Stimulated activated CD4-positive, alpha-beta T cell treated with anti-CD3 and anti-CD28 coated beads, Interleukin-1b, Interleukin-23, amount 100 ng/mL, for 48 hours (primary cell): ENCODE measurements at places on chromosomes 7 and 10.

DNA sequence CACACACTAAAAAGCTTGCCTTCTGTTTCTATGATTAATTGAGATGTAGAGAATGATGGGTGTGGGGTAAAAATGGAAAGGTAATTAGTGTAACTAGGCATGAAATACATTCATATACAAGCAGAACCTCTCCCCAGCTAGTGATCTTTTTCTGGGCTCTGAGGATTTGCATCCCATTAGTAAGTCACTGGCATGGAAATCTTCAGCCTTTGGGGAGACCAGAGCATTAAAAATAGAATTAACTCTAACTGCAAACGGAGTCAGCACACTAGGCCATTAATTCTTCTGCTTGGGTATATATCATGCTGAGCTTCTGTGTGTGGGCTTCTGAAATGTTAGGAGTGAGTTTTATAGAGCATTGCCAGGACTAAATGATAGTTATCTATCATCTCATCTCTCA is 128.9 kb downstream of the HDAC9 start:
- no peak for DNase-seq

DNA sequence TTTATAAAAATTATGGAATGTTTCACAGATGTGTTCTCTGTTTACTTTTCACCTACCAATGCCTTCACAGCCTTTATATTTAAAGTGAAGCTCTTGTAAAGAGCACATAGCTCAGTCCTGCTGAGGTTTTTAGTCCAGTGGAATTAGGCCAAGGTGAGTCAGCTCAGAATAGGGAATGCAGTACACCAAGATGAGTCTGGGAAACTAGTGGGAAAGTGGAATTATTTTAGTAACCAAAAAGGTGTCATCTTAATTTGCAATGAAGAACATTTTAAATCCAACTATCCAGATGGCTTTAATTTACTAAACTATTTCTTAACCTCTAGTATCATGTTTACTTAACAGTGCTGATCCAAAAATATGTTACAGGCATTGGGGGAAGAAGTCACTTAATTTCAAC is 236.3 kb upstream of the CTBP2 start:
- DNase-seq = no peak

GRCh38 chr7:136664537-136664936 is 203.9 kb upstream of the CHRM2 start:
- no peak for DNase-seq

- no peak for DNase-seq
These were observed 31.3 kb downstream of the RNF216 start for GRCh38 chr7:5750031-5750653.

- DNase-seq = no peak
These were observed 92.9 kb upstream of the HDAC9 start for GRCh38 chr7:18402488-18403183.

DNA sequence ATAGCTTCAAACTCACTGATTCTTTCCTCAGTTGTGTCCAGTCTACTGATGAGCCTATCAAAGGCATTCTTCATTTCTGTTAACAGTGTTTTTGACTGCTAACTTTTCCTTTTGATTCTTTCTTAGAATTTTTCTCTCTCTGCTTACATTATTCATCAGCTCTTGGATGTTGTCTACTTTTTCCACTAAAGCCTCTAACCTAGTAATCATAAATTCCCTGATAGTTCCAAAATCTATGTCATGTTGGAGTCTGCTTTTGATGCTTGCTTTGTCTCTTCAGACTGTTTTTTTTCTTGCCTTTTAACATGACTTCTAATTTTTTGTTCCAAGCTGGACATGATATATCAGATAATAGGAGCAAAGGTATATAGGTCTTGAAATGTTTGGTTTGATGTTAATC is 78.0 kb downstream of the ADAM22 start:
- DNase-seq = no peak

GRCh38 chr7:127438836-127439235 is 46.3 kb upstream of the ZNF800 start:
- DNase-seq = no peak

GRCh38 chr7:151814400-151815009 is 62.4 kb downstream of the PRKAG2 start:
- no peak for DNase-seq

GRCh38 chr10:128220021-128220420 is 93.8 kb upstream of the MKI67 start:
- no peak for DNase-seq

DNA sequence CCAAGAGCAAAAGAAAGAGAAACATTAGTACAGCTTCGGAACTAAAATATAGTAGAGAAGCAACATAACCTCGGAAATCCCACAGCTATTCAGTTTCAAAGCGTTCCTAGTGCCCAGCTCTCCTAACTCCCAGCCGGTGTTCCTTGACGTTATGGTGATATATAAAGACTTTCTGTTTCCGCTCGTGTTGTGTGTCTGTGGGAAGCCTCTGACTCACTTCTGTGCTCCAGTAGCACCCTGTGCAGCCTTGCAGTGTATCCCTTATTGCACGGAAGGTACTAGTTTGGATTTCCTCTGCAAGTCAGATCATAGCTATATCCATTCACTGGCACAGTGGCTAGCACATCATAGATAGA is 535 bp downstream of the ASAH2B start:
- peak; percentile 31 for DNase-seq

GRCh38 chr10:69968830-69969229 is 83.8 kb upstream of the MACROH2A2 start:
- no peak for DNase-seq

GRCh38 chr7:26479581-26479980 is 187.9 kb downstream of the SNX10 start:
- no peak for DNase-seq

- peak; percentile 15 for DNase-seq
These were observed 21.7 kb upstream of the SMO start for GRCh38 chr7:129166745-129167144.

GRCh38 chr10:23994459-23995046 is 214.4 kb upstream of the KIAA1217 start:
- DNase-seq = peak; percentile 4

DNA sequence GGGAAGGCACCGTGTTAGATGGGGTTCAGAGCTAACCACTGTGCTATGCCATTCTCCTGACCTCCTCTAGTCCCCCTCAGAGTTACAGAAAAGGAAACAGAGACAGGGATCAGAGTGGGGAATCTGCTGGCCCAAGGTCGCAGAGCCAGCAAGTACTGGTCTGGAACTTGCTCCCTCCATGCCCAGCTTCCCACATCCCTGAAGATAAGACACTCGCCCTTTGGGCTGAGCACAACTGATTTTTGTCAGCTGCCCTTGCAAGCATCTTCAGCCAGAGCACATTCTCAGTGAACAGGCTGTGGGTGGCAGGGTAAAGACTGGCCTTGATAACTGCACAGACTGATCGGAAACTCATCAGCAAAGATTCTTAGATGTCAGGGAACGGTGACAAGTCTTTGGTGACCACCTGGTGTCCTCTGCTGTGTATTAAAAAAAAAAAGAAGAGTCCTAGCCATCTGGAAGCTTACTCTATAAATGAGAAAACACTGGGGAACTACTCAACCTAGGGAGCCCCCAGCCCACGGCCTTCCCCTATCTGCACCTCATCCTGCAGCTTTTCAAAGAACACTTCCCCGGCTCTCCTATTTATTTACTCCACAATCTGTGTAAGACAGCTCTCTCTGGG is 1.3 kb upstream of the SORBS1 start:
- DNase-seq = no peak

GRCh38 chr7:80277434-80278427 is 143.1 kb downstream of the GNAI1 start:
- no peak for DNase-seq

DNA sequence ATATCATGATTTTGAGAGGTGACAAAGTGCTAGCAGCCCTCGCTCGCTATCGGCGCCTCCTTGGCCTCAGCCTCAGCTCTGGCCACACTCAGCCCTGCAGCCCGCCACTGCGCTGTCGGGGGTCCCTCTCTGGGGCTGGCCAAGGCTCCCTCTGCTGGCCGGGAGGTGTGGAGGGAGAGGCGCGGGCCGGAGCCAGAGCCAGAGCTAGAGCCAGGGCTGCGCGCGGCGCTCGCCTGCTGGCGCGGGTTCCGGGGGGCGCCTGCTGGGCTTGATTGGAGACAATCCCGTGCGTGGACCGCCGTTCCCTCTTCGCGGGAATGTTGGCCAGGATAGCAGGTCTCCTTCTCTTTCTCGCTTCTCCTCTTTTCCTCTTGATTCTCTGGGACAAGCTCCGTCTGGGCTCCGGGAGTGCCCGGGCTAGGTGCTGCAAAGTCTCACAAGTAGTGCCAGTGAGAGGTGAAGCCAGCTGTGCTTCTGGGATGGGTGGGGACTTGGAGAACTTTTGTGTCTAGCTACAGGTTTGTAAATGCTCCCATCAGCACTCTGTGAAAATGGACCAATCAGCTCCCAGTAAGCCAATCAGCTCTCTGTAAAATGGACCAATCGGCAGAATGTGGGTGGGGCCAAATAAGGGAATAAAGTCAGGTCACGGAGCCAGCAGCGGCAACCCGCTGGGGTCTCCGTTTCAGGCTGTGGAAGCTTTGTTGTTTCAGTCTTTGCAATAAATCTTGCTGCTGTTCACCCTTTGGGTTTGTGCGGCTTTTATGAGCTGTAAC is 43.4 kb upstream of the ELMO1 start:
- DNase-seq = no peak

- no peak for DNase-seq
These were observed 256.4 kb upstream of the PHYHIPL start for GRCh38 chr10:58919927-58920654.

DNA sequence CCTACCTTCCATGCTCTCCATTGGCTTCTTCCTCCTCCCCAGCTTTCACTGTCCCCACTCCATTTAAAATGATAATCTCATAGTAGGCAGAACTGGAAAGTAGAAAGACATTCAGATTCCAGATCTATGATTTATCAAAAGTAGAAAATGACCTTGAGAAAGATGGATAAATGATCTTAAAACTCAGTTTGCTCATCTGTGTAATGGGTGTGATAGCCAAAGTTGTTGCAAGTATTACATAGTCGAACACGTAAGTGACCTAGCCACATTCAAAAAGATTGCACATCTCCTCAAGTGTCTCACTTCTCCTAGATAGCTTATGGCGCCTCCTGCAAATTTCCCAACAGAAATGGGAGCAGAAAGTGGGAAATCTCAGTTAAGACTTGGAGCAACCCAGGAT is 89.8 kb upstream of the FGL2 start:
- DNase-seq = no peak

- DNase-seq = no peak
These were observed 199.7 kb upstream of the AOAH start for GRCh38 chr7:36923943-36924436.

DNA sequence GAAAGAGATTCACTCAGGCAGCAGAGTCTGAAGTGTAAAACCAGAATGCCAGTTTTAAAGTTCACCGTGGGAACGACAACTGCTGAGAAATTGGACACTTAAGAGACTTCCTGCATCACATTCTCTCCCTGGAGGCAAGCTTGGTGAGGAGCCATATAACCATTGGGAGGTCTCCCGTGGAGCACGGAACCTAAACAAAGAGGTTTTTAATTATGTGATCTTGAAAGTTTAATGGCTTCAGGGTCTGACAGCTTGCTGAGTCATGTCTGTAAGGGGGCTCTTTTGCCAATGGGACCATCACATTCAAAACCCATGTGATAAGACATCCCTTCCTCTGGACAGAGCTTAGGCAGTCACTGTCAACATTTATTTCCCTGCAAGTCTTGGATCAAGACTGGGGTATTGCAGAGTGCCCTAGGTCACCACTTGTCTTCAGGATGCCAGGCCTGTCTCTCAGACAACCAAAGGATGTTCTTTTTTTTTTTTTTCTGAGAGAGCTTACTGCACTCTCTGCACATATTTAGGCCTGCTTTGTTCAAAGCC is 674.4 kb downstream of the TYW1 start:
- DNase-seq = no peak

DNA sequence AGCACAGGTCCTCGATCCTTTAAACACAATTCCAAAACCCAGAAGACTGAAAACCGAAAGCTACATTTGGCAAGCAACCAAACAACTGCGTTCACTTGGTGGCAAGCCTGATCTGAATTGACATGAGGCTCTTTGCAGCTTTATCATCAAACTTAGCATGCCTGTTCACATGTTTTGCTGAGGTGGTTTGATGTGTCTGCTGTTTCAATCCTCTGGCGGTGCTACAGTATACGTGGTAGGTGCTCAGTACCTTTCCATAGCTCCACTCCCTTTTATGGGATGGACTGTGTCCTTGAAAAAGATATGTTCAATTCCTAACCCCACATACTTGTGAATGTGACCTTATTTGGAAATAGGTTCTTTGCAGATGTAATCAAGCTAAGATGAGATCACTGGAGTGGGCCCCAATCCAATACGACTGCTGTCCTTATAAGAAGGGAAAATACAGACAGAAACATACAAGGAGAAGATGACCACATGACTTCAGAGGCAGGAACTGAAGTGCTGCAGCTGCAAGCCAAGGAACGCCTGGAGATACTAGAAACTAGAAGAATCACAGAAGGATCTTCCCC is 33.4 kb downstream of the CCDC6 start:
- DNase-seq = no peak

GRCh38 chr7:75795831-75796285 is 17.7 kb downstream of the CCL24 start:
- no peak for DNase-seq

DNA sequence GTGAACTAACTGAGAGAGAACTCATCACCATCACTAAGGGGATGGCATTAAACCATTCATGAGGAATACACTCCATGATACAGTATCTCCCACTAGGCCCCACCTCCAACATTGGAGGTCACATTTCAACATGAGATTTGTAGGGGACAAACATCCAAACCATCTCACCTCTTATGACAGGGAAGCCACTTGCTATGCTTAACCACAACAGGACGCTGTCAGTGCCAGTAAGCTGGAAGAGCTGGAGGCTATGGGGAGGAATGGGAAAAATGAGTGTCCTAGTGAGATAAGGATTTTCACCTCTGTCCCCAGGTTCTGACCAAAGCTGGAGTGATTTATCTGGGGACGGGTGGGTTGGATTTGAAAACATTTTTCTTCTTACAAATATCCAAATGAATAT is 17.6 kb downstream of the PLCE1 start:
- DNase-seq = no peak

DNA sequence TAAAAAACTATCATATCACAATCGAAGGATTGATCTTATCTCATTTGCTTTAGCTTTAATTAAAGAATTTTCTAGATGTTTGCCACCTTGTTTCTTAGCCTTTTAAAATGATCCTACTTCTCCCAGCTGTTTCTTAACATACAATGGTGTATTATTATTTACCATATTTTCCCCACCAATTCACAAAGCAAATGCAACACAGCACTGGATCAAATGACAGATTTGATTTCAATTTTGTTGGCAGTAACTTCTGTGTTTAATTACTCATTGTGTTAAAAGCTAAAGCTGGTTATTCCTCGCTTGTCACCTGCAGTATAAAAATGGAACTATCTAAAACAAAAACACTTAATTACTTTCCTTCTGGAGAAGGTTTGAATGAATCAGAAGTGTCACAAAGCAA is 19.6 kb downstream of the SVIL start:
- DNase-seq = no peak

GRCh38 chr7:27213433-27214238 is 13.7 kb upstream of the HOXA13 start:
- no peak for DNase-seq
